ENCODE measurements at places on chromosomes 2 and 18. TPM values are rescaled to one million over a fixed set of nuclear protein-coding genes. Genes with fewer than 3 reads are reported as not detected.

PHOSPHO2 gene
- total RNA-seq: 19.4 TPM

SMAD2 gene
- 328 TPM for total RNA-seq

DSEL gene
- 32.9 TPM for total RNA-seq

CNDP2 gene
- total RNA-seq: 80.2 TPM

ZNF396 gene
- 5.8 TPM for total RNA-seq

RIT2 gene
- 0.38 TPM for total RNA-seq

Data from camera-type eye (tissue), 1 donor.